CD14-positive monocyte (primary cell): ENCODE measurements at places on chromosomes 12 and 14.

DNA sequence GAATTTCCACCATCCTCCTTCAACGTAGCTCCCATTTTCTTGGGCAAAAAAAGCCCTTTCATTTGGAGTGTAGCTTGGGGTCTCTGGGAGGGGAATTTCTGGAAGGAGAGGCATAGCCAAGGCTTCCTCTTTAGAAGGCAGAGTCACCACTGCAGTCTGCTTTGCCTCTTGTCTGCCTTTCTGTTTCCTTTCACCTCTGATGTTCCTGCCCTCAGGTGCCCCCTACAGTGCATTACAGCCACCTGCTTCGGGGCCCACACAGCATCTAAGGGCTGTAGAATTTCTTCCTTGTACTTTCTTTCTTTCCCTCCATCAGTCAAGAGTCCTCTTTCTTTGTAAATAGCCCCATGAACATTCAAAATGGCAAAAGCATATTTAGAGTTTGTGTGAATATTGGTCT lies 1313.9 kb downstream of the TMEM121 start:
- no peak for DNase-seq

- no peak for DNase-seq
These were observed 36.0 kb upstream of the BATF start for GRCh38 chr14:75486318-75486717.

DNA sequence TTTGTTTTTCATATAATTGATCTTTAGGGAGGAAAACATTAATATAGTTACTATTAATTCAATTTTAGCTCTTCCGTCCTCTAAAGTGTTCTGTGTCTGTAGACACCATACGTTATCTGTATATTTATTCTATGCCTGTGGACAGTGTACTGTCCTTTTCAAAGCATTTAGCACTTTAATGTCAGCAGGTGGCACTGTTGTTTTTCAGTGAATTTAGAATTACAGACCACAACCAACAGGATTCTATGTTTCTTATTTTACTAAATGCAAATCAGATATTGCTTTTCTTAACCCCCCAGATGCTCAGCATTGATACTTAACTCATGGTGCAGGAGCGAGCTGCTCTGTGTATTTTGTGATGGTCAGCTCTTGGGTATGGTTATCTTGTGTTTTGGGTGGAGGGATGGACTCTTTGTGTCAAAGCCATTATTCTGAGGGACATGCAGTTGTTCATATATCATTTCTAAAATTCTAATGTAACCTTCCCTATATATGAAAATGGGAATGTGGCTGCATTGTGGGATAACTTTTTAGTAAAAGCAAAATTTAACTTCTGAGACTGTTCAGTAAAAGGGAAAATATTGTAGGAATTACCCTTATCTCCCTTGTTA lies 65.2 kb downstream of the PAPOLA start:
- no peak for DNase-seq

DNA sequence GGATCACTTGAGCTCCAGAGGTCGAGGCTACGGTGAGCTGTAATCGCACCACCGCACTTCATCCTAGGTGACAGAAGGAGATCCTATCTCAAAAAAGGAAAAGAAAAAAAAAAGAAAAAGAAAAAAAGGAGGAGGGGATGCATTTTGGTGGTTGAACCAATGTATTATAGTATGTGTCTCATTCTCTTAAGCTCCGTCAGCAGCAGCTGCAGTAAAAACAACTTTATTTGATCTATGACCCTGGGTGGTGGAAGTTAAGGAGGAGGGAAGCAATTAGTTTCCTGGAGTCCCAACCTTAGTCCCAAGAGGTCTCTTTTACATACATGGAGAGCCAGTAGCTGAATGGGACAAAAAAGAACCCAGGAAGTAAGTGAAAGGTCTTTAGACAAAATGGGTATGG lies 26.8 kb upstream of the APOF start:
- no peak for DNase-seq

- DNase-seq, result no peak
These were observed 612.1 kb downstream of the DIO2 start for GRCh38 chr14:79599239-79599638.

DNA sequence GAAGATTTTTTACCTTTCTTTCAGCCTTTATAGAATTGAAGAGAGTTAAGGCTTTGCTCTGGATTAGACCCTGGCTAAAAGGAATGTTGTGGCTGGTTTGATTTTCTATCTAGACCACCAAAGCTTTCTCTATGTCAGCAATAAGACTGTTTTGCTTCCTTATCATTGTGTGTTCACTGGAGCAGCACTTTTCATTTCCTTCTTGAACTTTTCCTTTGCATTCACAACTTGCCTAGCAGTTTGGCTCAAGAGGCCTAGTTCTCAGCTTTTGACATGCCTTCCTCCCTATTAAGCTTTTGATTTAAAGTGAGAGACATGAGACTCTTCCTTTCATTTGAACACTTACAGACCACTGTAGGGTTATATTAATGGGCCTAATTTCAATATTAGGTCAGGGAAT lies 64.1 kb upstream of the USP15 start:
- no peak for DNase-seq

- DNase-seq, result no peak
These were observed 50.5 kb upstream of the TMED10 start for GRCh38 chr14:75226755-75227544.

- no peak for DNase-seq
These were observed 12.3 kb downstream of the SCARB1 start for GRCh38 chr12:124851342-124851741.

GRCh38 chr12:51139292-51139844 lies 33.6 kb downstream of the TFCP2 start:
- DNase-seq, result no peak
